ENCODE measurements at places on chromosomes 1 and 21.

GRCh38 chr1:213417225-213417820 is 366.3 kb downstream of the RPS6KC1 start:
- DNase-seq = no peak

DNA sequence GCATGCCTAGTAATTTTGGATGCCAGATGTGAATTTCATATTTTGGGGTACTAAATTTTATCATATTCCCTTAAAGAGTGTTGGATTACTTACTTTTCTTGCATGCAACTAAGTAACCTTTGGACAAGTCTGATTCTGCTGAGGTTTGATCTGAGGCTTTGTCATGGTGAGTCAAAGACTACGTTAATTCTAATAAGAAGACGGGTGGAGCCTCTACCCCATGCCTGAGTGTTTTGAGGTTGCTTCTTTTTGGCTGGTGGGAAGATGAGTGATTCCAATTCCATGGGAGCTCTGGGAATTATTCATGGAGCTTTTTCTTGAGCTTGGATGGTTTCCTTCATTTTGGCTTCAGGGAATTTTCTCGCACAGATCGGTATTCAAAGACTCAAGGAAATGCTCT is 11.6 kb upstream of the PCP4 start:
- no peak for DNase-seq

- DNase-seq = no peak
Measured at GRCh38 chr1:44524655-44525500, 119.8 kb downstream of the RNF220 start.

GRCh38 chr1:24846671-24847070 is 83.4 kb downstream of the RUNX3 start:
- no peak for DNase-seq

GRCh38 chr1:147273409-147274336 is 31.2 kb downstream of the CHD1L start:
- DNase-seq = peak; percentile 67

DNA sequence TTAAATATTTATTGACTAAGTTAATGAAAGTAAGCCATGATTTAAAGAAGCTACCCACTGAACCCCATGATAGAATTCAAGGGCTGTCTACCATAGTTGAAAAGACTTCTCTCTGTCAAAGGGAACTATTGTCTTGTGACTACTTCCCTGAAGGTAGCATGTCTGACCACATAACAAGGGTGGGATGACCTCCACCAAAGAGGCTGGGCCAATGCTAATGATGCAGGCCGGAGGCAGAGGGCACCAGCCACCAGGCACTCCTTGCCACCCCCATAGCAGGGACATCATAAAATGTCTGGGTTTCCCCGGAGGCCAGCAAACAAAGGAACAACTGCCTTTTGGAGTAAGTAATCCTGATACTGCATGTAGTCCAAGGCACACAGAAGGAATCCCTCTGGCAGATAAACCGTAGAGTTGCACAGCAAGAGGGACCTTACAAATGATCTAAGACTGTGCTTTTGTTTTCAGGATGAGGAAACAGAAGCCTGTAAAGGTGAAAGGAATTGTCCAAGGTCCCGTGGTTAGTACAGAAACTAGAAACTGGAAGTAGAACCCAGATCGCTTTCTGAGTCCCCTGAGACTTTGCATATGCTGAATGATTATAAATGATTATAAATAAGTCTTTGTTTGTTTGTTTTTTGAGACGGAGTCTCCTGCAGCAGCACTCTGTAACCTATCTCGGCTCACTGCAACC is 33.5 kb upstream of the ITPKB start:
- no peak for DNase-seq

DNA sequence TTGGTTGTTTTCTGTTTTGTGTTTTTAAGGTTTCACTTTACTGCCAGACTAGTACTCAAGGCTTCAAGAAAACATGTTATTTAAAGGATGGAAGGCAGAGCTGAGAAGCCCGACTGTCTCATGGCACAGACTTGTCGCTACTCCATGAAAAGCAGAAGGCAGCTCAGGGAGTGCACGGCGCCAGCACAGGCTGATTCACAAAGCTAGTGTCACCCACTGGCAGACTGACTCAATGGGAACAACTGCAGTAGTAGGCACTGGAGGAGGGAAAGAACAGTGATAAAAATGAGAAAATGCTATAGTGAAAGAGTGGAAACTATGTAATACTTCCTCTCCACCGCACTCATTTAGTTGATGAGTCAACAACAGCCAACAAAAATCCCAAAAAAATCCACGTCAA is 14.7 kb downstream of the HSF2BP start:
- DNase-seq = peak; percentile 73

DNA sequence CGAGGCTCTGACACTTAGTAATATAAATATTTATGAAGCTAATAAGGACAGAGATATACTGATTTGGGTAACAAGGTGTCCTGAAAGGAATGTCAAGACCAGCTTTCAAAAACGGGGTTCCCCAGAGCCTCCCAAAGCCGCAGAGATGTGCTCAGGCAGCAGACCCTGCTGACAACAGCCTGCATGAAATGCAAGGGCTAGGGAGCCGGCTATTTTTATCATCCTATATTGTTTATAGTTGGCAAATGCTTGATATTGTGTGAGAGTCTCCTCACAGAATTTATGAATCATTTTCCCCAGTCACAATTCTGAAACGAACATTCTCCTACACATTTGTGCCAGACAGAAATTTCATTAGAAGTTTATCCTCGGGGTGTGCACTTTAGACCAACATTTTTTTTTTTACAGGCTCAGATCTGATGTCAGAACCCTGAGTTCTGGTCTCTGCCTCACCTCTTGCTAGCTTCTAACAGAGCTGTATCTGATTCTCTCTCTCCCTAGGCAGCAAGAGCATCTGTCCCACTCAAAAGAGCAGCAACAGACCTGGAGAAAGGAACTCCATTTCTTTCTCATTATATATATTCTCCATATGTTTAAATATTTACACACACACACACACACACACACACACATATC is 302.3 kb upstream of the PLD5 start:
- peak; percentile 64 for DNase-seq

GRCh38 chr1:50983219-50983802 is 13.3 kb downstream of the CDKN2C start:
- no peak for DNase-seq

DNA sequence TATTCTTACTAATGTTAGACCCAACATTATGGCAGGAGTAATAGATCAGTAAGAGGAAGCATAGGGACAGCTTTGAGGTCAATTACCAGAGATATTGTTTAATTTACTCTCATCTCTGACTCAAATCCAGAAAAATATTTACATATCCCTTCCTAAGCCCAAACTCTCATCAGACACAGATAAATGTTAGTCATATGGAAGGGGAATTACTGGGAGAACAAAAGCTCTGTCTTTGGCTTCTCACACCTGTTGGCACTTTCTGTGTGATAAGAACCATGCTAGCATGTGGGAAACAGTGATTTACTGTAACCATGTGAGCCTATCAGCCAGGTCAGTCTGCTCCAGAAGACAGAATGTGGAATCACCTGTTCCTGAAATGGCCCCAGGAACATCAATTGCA is 72.4 kb downstream of the DUSP10 start:
- DNase-seq = no peak

GRCh38 chr1:15180189-15180588 is 26.6 kb downstream of the TMEM51 start:
- DNase-seq = no peak

DNA sequence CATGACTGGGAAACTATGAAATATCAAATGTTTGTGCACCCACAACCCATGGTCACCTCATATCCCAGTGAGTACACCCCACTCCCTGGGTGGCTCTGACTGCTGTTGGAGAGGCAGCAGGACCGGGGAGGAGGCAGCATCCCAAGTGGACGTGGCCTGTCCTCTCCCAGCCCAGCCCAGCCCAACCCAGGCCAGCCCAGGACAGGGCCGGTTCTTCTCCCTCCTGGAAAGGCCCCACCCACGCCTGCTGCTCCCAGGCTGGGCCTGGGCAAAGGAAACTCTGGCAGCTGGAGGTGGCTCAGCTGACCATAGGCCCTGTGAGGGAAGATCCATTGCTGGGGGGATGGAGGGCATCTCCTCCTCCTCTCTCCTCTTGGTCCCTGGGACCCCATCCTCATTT is 19.1 kb downstream of the MATN1 start:
- DNase-seq = no peak

GRCh38 chr21:38965241-38965640 is 159.5 kb downstream of the ETS2 start:
- no peak for DNase-seq

- DNase-seq = peak; percentile 87
Measured at GRCh38 chr1:151762941-151763921, at the start of gene MRPL9. Gene MRPL9 (minus strand): TSS chr1:151763496. CDS start chr1:151763479, 17 bp downstream.

DNA sequence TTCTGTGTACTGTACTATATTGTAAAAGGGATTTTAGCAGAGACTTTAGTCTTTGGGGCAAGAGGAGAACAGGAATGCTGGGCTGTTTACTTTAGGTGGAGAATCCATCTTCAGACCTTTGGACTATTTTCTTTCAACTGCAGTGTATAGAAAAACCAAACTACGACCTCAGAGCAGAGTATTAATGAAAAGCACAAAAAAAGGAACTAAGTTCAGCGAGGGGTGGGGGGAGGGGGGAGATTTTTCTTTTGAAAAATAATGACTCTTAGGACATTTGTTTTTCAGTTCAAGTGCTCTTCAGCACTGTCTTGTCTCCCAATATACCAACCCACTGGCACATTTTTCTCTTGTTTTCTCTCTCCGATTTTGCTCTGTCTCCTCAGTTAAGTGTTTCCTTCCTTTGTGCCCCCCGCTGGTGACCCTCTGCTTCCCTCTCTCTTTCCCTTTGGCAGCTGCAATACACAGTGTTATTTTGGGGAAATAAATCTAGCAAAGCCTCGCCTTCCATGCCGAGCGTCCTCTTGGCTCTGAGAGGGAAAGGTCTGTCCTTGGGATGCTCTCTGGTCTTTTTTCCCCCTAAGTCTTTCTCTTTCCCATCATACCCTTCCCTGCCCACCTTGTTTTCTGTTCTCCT is 44.8 kb downstream of the ACP6 start:
- DNase-seq = no peak

All from SJSA1 (cell line).